ENCODE measurements at places on chromosomes 5 and 9.

DNA sequence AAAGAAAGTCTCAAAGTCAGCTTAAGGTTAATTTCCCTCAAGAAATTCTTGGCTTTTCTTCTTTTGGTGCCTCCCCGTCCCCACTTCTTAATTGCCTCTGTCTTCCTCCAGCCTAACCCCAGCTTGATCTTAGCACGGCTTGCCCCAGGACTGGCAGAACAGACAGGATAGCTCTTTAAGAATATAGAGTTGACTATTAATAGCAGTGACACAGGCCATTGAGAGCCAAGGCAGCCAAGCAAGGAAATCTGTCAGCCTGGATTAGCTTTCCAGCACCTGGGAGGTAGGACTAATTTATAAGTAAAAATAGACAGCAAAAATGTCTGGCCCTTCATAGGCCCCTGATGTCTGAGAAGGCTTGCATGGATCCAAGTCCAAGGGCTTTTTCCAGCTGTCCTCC is 384.6 kb upstream of the SLC30A5 start:
- DNase-seq: no peak

DNA sequence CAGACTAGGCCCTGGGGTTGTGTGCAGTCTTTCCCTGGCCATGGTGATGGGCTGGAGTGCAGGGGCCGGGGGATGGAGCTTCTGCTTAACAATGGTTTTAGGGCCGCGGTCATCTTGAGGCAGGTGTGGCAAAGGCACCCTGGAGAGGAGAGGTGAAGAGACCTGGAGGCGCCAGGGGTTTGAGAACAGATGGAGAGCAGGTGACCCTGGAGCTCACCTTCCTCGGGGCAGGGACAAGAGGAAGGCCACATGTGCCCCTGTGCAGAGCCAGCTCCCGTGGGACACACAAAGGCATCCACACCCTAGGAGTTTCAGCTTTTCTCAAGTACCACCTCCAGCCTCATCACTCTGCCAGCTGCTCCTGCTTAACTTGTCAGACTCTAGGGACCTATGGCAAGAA is 46.4 kb upstream of the SH3GL2 start:
- DNase-seq: no peak

- no peak for DNase-seq
Observed at GRCh38 chr9:127162046-127162863, 39.8 kb upstream of the ANGPTL2 start.

DNA sequence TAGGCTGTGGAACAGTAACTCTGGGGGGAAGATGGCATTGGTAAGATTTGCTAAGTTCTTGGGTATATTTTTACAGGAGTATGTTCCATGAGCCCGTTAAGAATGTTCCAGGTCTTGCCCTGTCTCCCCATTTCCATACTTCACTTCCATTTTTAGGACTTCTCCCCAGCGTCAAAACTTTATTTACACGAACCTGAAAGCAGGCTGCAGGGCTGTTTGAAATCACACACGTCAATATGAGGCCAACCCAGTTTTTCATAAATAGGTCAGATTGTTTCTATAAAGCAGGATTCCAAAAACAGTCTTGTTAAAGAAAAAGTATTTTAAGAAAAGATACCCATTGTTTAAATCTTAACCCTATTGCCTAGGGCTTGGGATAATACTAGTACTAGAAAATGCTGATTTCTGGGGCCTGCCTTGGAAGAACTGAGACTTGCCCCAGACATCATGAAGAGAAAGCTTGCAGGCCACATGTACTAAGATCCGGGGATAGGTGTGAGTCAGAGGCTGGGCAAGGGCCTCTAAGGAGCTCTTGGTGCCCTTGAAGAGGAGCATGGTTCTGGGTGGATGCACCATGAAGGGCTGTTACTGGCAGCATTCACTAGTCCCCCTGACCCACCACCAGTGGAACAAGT is 24.2 kb downstream of the TRIO start:
- DNase-seq: no peak

GRCh38 chr5:127846884-127847283 is 143.7 kb downstream of the CCDC192 start:
- DNase-seq: no peak

All from activated T-helper 1 cell treated with anti-CD3 and anti-CD28 coated beads, Interleukin-2, amount 50 U/mL, for 16 hours (primary cell).